Glomerular endothelial cell (primary cell): ENCODE measurements at places on chromosomes 7 and 10. TPM values are rescaled to one million over a fixed set of nuclear protein-coding genes. Genes with fewer than 3 reads are reported as not detected.

Gene CRTAC1
- total RNA-seq = 0.92 and 1.6 TPM in 2 replicates

Gene SLC39A12
- total RNA-seq = not detected in 2 replicates

Gene SKIDA1
- 0.34 and 1.2 TPM in 2 replicates for total RNA-seq

Gene ADIRF
- total RNA-seq = 17.5 and 40.6 TPM in 2 replicates

Gene SPDYE5
- total RNA-seq = not detected in 2 replicates

Gene TSPAN12
- 17.6 and 20.7 TPM in 2 replicates for total RNA-seq

Gene LRRN3
- total RNA-seq = 0.05 and 0.76 TPM in 2 replicates

Gene OR2A5
- not detected in 2 replicates for total RNA-seq

Gene SORCS1
- total RNA-seq = not detected in 2 replicates

Gene TMEM196
- total RNA-seq = not detected in 2 replicates

Gene FEZF1
- total RNA-seq = not detected in 2 replicates

Gene NOBOX
- total RNA-seq = not detected in 2 replicates

Gene TNS3
- total RNA-seq = 61.7 and 62.3 TPM in 2 replicates

Gene PTPN20
- 0.12 and 0.39 TPM in 2 replicates for total RNA-seq

Gene C10orf62
- not detected in 2 replicates for total RNA-seq

Gene HOXA4
- total RNA-seq = 3.8 and 6.8 TPM in 2 replicates

Gene PNLIPRP1
- total RNA-seq = not detected in 2 replicates

Gene GSAP
- 2.7 and 4.6 TPM in 2 replicates for total RNA-seq

Gene TPK1
- total RNA-seq = 11.0 and 11.3 TPM in 2 replicates

Gene WDR86
- 1.5 and 4.3 TPM in 2 replicates for total RNA-seq

Gene CLDN3
- total RNA-seq = not detected in 2 replicates

Gene ZNF775
- total RNA-seq = 9.4 and 16.6 TPM in 2 replicates

Gene PAX4
- total RNA-seq = not detected in 2 replicates

Gene CRHR2
- not detected in 2 replicates for total RNA-seq

Gene PDE1C
- total RNA-seq = 1.9 and 2.6 TPM in 2 replicates

Gene GDF10
- total RNA-seq = not detected in 2 replicates

Gene LIPJ
- total RNA-seq = not detected in 2 replicates

Gene SVIL
- 122 and 126 TPM in 2 replicates for total RNA-seq

Gene TRIM56
- 13.0 and 23.5 TPM in 2 replicates for total RNA-seq

Gene CDH23
- not detected in 2 replicates for total RNA-seq

Gene CYP26A1
- total RNA-seq = not detected in 2 replicates
